ENCODE measurements at places on chromosomes 3 and 15. TPM values are rescaled to one million over a fixed set of nuclear protein-coding genes. Genes with fewer than 3 reads are reported as not detected.

HRG gene
- total RNA-seq = not detected

NFKBIZ gene
- 65.5 TPM for total RNA-seq

PLS1 gene
- 31.6 TPM for total RNA-seq

CCDC9B gene
- 5.4 TPM for total RNA-seq

DNA sequence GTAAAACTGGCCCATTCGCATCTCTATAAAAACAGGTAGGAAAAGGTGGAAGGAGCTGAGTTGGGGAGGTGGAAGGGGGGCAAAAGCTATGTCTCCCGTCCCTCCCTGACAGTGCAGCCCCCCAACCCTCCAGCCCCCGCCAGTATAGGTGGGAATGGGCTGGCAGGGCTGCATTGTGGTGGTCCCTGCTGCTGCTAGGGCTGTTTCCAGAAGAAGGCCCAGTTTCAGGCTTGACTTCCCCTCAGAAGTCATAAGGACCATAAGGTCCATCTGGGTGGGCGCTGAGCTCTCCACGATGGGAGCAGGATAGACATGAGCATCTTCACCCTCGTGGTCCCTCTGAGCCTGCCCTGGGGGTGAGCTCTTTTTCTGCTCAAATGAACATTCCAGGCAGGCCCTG, 44.2 kb downstream of the APBA2 start:
- no peak for DNase-seq

GRCh38 chr3:124373524-124373923, 356.7 kb upstream of the UMPS start:
- DNase-seq = no peak

DNA sequence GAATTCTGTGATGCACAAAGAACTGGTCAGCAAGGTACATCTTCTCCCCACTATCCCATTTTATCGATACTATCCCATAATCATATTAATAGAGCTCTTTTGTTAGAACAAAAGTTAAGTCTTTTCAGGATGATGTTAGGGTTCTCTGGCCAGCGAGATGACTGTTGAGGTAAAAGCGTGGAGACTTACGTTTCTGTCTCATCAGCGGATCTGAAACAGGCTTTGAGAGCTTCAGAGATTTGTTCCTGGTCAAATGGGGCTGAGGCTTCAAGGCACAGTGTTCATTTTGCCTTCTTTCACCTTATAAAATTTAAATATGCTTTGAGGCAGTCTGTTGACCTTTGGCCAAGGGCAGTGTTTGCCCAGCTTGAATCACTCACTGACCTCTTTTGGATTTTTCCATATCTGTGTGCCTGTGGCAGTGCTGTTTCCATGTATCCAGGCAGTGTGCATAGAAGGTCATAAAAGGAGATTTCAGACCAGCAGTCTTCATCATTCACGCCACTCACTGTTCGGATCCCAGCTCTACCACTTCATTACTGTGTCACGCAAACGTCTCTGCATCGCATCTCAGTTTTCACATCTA, 3.1 kb downstream of the ADAMTSL3 start:
- DNase-seq = no peak

All from Daoy (cell line).